ENCODE measurements at places on chromosomes 7 and 10.
A peak's percentile ranks its signal among the peaks of the same experiment; 100 is the strongest.

GRCh38 chr10:72637398-72637857, 11.5 kb upstream of the MICU1 start:
- no peak for DNase-seq

DNA sequence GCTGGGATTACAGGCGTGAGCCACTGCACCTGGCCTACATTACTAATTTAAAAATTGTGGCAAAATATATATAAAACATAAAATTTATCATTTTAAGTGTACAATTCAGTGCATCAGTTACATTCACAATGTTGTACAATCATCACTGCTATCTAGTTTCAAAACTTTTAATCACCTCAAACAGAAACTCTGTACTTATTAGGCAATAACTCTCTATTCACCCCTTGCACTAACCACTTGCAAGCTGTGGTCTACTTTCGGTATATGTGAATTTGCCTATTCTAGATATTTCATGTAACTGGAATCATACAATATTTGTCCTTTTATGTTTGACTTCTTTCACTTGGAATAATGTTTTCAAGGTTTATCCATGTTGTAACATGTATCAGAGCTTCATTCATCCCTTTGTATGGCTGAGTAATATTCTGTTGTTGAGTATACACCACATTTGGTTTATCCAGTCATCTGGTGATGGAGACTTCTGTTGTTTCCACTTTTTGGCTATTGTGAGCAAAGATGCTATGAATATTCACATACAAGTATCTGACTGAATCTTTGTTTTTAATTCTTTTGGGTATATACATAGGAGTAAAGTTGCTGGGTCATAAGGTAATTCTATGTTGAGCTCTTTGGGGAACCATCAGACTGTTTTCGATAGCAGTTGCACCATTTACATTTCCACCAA, 14.3 kb upstream of the ELOVL3 start:
- no peak for DNase-seq

DNA sequence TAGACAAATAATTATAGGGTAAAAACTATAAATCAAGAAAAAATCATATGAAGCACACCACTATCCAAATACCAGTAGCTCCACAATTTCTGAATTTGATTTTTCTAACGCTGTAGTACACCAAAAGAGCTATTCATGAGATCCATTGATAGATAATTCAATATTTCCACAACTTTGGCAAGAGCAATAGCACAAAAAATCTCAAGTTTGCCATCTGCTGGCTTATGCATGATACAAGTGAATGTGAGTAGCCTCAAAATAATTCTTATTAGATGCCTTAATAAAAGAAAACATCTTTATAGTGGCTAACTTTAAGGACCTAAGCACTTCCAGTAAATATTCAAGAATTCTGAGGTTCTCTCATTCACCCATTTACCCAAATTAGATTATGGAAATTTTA, 2.2 kb upstream of the TMEM196 start:
- DNase-seq = no peak

DNA sequence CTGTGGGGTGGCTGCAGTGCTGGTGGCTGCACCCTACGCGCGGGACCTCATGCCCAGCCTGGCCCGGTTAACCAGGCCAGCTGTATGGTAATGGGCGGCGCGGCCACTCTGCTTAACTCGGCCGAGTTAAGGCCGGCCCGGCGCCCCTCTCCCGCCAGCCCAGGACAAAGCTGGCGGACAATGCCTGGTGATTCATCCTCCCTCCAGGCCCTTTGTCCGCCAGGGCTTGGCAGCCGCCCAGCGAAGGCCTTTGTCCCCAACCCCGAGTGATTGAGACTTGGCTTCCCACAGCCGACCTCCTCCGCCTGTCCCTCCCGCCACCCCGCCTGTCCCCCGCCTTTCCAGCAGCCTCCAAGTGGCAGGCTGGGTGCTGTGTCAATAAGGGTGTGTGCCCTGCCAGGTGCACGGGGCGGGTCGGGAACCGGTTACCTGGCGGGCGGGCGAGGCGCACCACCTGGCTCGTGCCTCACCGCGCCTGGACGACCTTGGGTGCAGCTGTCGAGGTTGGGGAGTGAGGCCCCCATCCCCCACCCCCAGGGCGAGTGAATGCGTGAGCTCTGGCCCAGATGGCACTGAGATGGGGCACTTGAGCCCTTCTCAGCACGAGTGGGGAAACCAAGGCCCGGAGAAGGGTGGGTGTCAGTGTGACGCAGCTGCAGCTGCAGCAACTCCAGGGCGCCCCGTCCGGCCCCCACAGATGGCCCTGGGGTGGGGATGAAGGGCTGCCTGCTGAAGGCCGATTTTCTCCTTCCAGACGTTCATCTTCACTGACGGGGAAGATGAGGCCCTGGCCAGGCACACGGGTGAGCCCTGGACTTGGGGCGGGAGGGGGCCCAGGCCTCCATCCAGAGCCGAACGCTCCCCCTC, 4.6 kb downstream of the LFNG start:
- DNase-seq = no peak

DNA sequence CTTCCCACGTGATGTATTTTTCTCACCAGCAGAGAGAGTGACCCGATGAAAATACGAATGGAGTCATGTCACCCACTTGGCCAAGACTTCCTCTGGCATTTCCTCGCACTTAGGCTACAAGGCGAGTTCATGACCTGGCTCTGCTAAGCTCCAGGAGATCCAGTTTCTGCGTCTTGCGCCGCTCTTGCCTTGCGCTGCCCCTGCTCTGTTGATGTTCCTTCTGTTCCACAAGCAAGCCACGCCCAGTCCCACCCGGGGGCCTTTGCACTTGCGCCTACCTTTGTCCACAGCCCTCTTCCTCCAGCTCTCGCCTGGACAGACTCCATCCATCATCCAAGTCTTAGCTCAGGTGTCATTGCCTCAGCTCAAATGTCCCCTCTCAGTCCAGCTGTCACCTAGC, 116.3 kb upstream of the SHH start:
- no peak for DNase-seq

DNA sequence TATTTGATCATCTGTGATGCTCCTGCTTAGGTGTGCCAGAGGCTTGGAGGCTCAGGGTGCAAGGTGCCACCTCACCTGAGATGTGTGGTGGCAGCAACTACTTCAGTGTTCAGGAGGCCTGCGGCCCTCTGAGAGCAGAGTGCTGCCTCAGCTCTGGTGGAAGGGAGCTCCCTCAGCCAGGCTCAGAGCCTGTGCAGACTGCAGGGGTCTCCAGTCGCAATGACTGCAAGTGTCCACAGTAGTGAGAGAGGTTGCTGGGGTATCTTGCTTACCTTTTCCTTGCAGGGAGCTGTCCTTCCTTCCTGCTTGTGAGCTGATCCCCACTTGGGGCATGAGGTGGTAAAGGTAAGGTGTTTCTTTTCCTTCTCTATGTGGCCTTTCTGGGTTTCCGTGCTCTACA, 131.0 kb upstream of the GAD2 start:
- no peak for DNase-seq

GRCh38 chr10:4016214-4016740, 231.3 kb upstream of the KLF6 start:
- DNase-seq = no peak

- no peak for DNase-seq
Observed at GRCh38 chr7:6032167-6032566, 991 bp downstream of the ANKRD61 start.

DNA sequence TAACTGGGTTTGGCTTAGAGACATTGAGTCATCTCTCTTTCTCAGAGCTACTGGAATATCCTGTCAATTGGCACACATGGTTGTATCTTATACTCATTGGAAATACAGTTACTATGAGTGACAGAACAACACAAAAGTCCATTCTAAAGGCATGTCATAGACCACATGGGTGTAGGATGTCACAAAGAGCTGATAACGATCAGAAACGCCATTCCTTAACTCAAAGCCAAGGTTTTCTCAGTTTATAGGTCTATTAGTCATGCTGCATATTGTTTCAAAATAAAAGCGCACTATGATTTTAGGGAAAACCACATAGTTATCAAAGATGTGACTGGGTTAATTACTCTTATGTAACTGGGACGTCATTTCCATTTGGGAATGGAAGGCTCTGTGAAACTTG, 147.2 kb upstream of the FAM171A1 start:
- no peak for DNase-seq

- DNase-seq = no peak
Observed at GRCh38 chr10:84178160-84178609, 4.6 kb downstream of the GPR15LG start.

- DNase-seq = no peak
Observed at GRCh38 chr7:4091767-4092166, 590.3 kb upstream of the FOXK1 start.

- DNase-seq = no peak
Observed at GRCh38 chr10:99682752-99683151, 23.4 kb downstream of the ENTPD7 start.

GRCh38 chr7:12249706-12250105, 38.6 kb downstream of the TMEM106B start:
- no peak for DNase-seq

- peak; percentile 99 for DNase-seq
Observed at GRCh38 chr7:47488969-47489342, 93.0 kb downstream of the TNS3 start.

- DNase-seq = no peak
Observed at GRCh38 chr7:28937619-28938018, 20.5 kb downstream of the TRIL start.

DNA sequence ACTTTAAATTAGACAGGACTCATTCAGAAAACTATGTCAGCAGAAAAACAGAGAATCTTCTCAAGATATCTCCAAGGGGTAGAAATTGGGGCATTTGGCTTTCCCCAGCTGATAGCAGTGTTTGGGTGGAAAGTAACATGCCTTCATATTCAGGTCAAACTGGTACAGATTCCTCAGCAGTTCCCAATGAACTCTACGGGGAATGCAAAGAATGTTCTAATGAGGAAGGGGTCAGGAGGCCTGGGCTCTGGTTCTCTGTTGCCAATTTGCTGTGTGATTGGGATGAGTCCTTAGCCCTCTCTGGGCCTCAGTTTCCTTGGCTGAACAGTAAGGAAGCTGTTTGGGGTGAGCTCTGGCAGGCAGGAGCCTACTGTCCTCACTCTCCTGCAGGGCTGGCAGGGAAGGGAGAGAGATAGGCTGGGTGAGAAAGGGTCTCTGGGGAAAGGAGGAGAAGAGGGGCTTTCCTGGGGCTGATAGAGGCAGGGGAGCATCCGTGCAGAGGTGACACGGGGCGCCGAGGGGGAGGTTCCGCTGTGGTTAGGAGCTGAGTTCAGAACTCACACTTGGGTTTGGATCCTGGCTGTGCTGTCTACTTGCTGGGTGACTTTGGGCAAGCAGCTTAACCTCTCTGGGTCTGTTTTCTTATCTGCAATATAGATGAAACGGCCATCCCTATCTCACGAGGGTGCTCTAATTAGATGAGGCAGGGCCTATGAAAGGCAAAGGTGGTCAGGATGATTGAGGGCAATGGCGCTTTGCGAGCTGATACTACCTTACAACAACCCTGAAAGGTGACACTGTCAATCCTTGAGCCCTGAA, 45.1 kb downstream of the SPOCK2 start:
- DNase-seq = peak; percentile 45
